ENCODE measurements at places on chromosomes 4 and X.

- peak; percentile 64 for DNase-seq
Measured at GRCh38 chrX:40543661-40544328, 37.0 kb upstream of the ATP6AP2 start.

DNA sequence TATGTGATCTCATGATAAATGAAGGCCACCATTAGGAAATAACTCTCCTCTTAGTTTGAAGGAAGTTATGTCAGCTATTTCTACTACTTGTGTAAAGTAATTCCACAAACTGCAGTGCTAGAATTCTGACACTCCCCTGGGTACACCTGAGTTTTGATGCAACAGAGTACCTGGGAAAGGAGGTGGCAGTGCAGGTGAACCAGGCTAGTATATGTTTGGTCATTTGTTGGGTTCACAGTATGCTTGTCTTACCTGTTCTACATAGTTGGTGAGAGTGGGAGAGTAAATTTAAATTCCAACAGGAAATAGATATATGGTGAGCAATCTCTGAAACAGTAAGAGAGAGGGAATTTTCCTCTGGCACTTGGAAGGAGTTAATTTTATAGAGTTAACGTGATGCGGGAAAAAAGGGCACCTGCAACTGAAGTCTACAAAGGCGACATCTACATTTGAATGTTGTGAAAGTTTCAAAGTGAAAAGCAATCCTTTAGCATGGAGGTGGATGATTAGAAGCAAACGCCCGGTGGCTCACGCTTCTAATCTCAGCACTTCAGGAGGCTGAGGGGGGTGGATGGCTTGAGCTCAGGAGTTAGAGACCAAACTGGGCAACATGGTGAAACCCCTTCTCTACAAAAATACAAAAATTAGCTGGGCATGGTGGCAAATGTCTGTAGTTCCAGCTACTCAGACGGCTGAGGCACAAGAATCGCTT is 8.3 kb upstream of the SLC10A6 start:
- no peak for DNase-seq

DNA sequence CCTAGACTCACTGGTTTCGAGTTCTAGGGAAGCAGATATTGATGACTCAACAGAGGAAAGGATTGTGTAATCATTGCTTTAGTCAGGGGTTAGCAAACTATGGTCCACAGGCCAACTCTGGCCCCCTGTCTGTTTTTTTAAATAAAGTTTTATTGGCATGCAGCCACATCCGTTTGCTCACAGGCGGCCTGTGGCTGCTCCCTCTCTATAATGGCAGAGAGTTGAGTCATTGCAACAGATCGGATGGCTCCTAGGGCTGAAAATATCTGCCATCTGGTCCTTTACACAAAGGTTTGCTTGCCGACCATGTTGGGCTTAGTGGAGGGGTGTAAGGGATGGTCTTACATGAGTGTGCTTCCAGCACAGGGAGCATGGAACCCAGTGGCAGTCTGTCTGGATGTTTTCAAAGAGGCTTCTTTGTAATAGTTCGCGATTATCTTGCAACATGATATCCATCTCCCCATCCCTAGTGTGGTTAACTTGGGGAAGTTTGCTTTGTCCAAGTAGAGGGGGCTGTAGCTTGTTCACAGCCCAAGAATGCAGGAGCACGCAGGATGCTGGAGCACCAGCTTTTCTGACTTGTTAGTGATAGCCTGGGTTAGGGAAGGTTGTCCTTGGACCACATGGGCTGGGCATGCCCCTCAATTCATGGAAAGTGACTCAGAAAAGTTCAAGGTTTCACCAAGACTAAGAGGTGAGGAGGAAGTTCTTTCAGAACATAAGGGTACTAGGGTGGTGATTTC is 59.3 kb upstream of the CLDN34 start:
- DNase-seq, result peak; percentile 83

DNA sequence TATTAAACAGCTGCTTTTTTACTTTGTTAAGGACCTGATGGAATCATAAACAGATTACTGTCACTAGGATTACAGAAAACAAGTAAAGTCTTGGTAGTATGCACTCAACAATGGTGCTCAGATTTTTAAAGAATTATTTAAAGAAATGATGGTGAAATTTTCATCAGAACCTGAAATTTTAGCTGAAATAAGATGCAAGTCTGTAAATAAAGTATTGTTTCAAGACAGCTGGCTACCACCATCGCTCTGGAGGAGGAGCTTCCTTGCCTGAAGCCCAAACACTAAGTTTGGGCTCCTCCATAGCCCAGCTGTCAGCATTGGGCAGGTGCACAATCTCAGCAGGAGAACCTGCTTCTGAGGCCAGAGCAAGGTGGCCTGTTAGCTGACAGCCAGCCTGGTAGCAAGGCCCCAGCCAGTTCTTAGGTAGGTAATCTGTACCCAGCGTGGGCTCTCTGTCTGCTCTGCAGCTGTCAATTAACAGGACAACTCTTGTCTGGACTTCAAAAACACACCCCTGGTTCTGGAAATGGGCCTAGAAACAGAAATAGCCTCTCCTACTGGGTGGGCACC is 4.6 kb downstream of the GAB1 start:
- DNase-seq, result no peak

DNA sequence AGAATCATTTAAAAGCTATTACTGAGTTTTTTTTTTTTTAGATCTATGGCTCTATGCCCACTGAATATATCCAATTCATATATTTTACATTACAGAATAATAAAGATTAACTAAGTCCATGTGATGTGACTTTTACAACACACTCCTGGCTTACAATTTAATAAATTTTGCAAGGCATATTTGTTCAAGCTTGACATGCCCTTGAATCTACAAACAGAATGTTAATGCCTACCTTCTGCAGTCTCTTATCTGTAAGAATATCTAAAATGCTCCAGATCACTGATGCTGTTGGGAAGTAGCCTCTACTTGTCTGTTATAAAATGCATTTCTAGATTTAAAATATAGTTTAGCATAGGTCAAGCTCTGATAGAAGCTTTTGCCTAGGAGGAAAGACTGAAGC is 100.7 kb upstream of the RASGEF1B start:
- no peak for DNase-seq

GRCh38 chr4:98406819-98407218 is 145.6 kb downstream of the RAP1GDS1 start:
- DNase-seq, result no peak

DNA sequence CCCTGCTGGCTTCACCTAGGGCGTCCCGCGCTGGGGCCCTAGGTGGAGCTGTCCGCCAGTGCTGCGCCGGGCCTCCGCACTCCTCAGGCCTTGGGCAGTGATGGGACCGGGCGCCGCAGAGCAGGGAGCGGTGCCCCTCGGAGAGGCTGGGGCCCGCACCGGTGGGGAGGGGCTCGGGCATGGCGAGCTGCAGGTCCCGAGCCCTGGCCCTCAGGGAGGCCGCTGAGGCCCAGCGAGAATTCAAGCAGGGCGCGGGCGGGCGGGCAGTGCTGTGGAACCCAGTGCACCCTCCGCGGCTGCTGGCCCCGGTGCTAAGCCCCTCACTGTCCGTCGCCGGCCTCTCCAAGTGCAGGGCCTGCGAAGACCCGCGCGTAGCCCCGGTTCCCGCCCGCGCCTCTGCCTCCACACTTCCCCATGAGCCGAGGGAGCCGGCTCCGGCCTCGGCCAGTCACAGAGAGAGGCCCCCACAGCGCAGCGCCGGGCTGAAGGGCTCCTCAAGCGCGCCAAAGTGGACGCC is 565.1 kb upstream of the NDST4 start:
- DNase-seq, result no peak

DNA sequence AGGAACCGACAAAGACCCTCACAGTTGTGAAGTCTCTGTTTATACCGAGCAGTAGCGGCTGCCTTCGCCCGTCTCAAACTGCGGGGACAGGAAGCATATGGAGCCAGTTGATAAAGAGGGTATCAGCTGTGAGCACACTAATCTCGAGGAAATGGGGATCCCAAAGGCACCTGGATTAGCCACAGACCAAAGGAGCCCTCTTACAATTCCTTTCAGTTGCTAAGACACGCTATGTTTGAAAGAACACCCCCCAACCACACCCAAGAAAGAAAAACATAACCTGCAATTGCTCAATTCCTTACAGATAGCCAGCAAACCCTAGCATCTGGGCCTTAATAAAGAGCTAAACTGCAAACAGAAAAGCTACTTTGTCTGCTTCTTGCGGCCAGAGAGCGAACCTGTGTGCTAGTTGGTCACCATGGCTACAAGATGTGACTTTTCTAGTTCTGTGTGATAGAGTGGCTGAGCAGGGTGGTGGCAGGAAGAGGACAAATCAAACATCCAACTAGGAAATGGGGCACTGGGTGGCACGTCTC is 23.3 kb upstream of the CHRNA9 start:
- peak; percentile 22 for DNase-seq

DNA sequence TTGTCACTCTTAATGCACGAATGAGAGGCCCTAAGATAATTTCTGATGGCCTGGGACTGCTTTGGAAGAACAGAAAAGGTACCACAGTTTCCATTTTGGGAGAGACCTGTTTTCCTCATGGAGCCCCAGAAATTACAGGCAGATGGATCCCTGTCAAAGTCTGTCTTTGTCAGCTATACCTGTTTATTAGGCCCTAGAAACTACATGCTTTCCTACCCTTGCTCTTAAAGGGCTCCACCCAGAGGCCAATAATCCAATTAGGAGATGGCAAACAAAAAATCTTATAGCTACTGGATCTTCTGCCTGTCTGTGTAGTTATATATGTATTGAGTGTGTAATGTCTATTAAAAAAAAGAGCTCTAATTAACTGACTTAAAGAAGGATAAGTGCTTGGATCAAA is 141.3 kb downstream of the NR3C2 start:
- no peak for DNase-seq

DNA sequence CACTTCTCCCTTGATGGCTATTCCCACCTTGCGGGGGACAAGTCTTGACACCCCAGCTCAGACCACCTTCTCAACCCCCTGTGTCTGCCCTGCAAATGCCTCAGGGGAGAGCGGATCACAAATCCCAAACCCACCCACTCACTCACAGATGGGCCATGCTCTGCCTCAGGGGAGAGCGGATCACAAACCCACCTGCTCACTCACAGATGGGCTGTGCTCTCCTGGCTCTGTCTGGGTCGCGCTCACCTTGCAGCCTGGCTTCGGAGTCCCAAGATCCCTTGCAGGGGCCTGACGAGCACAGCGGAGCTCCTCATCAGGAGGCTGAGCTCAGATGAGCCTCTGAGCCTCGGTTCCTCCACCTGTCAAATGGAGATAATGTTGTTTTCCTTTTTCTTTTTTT is 38.6 kb downstream of the HTRA3 start:
- no peak for DNase-seq

- DNase-seq, result peak; percentile 33
Measured at GRCh38 chr4:3168029-3168428, 80.9 kb upstream of the MSANTD1 start.

DNA sequence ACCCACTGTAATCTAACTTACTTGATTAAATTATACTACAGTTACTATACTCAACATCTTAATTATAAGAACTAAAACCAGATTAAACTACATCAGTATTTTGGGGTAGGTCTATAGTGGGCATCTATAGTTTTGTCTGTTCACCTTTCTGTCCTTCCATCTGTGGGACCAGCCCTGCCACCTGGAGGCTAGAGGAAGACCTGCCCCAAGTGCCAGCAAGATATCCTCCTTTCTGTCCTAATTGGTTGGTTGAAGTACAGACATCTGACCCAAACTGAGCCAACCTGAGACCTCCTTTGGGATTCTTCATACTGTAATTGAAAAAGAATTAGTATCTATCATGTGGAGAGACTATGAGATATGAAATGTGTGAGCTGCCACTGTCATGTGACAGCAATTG is 172.2 kb upstream of the TLL1 start:
- peak; percentile 22 for DNase-seq

DNA sequence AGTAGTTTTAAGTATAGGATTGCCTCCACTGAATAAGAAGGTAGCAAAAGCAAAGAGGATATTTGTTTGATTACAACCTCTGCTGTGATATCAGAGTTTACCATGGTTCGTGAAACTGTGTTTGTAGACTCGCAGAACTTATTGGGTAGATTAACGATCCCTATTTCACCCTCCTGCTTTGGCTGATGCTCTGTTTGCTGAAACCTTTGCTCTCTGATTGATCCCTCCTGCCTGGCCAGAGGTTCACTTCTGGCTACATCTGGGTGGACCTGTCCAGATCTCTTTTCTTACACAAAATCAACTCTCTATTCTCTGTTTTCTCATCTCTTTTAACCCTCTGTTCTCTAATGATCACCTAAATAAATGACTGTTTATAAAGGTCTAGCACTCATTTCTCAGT is 37.9 kb upstream of the TMEM192 start:
- DNase-seq, result no peak

All from fibroblast of pulmonary artery (primary cell).